ENCODE measurements at places on chromosomes 5 and 9. TPM values are rescaled to one million over a fixed set of nuclear protein-coding genes. Genes with fewer than 3 reads are reported as not detected.

NACC2 gene
- total RNA-seq, result 12.2 TPM

SLC34A1 gene
- not detected for total RNA-seq

TMC1 gene
- total RNA-seq, result not detected

NEURL1B gene
- 55.8 TPM for total RNA-seq

PSMD5 gene
- 20.7 TPM for total RNA-seq

PRUNE2 gene
- 14.4 TPM for total RNA-seq

OGN gene
- total RNA-seq, result 0.11 TPM

LCN12 gene
- 11.4 TPM for total RNA-seq
